ENCODE measurements at places on chromosomes 5 and 9. TPM values are rescaled to one million over a fixed set of nuclear protein-coding genes. Genes with fewer than 3 reads are reported as not detected.

GRCh38 chr5:130109152-130109551, 204.9 kb downstream of the CHSY3 start:
- no peaks in the 10 kb centered on the region for H3K27me3 ChIP-seq
- DNase-seq, result no peak
- H3K4me1 ChIP-seq, result no peaks in the 10 kb centered on the region
- no peak overlapping the region for H3K4me3 ChIP-seq
- H3K27ac ChIP-seq, result no peak overlapping the region
- no peaks in the 10 kb centered on the region for H3K36me3 ChIP-seq

- H3K4me3 ChIP-seq, result no peak overlapping the region
- no peaks in the 10 kb centered on the region for H3K4me1 ChIP-seq
- no peaks in the 10 kb centered on the region for H3K27me3 ChIP-seq
- no peak overlapping the region for H3K27ac ChIP-seq
- no peaks in the 10 kb centered on the region for H3K36me3 ChIP-seq
Observed at GRCh38 chr5:35672995-35673394, 55.3 kb downstream of the SPEF2 start.

DNA sequence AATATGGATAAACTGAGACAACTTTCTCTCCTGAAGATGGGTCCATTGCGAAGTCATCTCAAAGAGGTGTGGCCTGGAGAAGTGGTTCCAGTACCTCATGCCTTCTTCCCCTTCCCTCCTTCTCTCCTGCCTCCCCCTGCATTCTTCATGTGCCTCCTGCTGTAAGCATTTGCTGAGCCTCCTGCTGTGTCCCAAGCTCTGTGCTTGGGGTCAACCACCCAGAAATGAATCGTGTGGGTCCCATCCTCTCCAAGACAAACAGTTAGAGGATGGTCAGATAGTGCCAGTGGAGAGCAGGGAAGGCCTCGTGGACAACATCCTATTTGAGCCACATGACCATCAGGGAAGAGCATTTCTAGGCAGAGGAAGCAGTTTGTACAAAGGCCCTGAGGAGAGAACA, 53.5 kb downstream of the KCNIP1 start:
- DNase-seq, result no peak
- H3K4me1 ChIP-seq, result peaks cover 6% of the 10 kb centered on the region
- no peaks in the 10 kb centered on the region for H3K36me3 ChIP-seq
- H3K4me3 ChIP-seq, result no peak overlapping the region
- H3K27me3 ChIP-seq, result peaks cover 4% of the 10 kb centered on the region

- peaks cover 24% of the 10 kb centered on the region for H3K4me1 ChIP-seq
- no peak overlapping the region for H3K27ac ChIP-seq
- H3K36me3 ChIP-seq, result peaks cover 3% of the 10 kb centered on the region
- DNase-seq, result no peak
- H3K27me3 ChIP-seq, result no peaks in the 10 kb centered on the region
- H3K4me3 ChIP-seq, result no peak overlapping the region
Observed at GRCh38 chr5:177546258-177546741, 8.1 kb downstream of the FAM193B start.

- H3K27ac ChIP-seq, result no peak overlapping the region
- no peaks in the 10 kb centered on the region for H3K27me3 ChIP-seq
- no peak overlapping the region for H3K4me3 ChIP-seq
- H3K36me3 ChIP-seq, result peaks cover 18% of the 10 kb centered on the region
Observed at GRCh38 chr9:4857163-4857810, 64.5 kb downstream of the RCL1 start.

DNA sequence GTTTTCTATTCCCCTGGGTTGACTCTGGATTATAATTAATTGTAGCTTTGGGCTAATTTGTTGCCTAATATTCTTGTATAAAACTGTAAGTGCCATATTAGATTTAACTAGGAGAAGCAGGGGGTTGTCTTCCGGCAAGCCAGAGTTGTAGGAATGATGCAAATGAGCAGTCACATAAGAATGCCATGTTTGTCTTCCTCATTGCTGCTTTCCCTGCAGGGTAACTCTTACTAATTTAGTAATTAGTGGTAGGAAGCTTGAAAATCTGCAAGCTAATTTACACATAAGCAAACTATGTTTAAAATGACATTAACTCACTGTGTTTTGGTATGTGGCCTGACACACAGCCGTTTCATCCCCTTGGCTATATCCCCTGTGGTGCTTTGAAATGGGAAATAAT, 527.8 kb downstream of the KCTD16 start:
- no peak overlapping the region for H3K27ac ChIP-seq
- H3K4me1 ChIP-seq, result peaks cover 14% of the 10 kb centered on the region
- DNase-seq, result no peak
- no peaks in the 10 kb centered on the region for H3K27me3 ChIP-seq

- H3K27ac ChIP-seq, result peak within 1 kb of the TSS; percentile 84
- H3K27me3 ChIP-seq, result peaks cover 19% of the 10 kb centered on the region
Observed at GRCh38 chr5:139470821-139471300, at the start of gene SMIM33. Gene SMIM33, plus strand, starts transcription at chr5:139471004. Its CDS starts 118 bp downstream, at chr5:139471122.

DNA sequence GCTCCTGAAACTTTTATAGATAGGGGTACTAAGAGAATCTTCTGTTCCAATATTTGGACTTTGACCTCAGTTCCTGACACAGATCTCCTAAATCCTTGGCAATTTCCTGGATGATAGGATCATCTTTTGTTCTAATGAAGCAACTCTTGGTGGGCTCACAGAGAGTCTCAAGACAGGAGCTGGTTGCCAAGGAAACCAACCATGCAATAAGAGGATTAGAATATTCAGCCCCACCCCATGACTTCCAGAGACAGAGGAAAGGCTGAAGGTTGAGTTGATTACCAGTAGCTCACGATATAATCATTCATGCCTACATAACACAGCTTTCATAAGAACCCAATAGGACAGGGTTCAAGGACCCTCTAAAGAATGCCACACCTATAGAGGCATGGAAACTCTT, 2050.2 kb upstream of the CDH6 start:
- DNase-seq, result no peak
- no peak overlapping the region for H3K27ac ChIP-seq
- H3K4me1 ChIP-seq, result no peaks in the 10 kb centered on the region

DNA sequence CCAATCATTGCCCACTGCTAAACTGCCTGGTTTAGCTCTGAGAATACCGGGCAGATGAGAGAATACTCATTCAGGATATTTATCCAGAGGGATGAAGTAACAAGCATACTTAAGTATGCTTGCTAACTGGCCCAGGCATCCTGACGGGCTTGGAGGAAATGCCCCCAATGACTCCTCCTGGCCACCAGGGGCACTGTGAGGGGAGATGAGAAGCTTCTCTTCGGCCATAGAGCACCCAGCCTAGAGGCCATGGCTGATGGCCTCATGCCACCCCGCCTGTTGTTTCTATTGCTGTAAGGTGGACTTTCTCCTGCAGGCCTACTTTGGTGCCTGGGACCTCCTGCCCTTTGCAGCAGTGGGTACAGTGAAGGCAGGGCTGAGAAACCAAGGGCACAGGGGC, 134.5 kb upstream of the FSTL4 start:
- DNase-seq, result no peak
- H3K4me1 ChIP-seq, result peaks cover 10% of the 10 kb centered on the region
- H3K4me3 ChIP-seq, result no peak overlapping the region
- no peaks in the 10 kb centered on the region for H3K36me3 ChIP-seq
- no peak overlapping the region for H3K27ac ChIP-seq

GRCh38 chr9:136031741-136032730, 63.1 kb downstream of the NACC2 start:
- peaks cover 14% of the 10 kb centered on the region for H3K36me3 ChIP-seq
- no peak for DNase-seq
- H3K4me3 ChIP-seq, result no peak overlapping the region
- H3K4me1 ChIP-seq, result peaks cover 2% of the 10 kb centered on the region
- H3K27ac ChIP-seq, result peak overlapping the region; percentile 69

GRCh38 chr9:116058421-116058820, 95.2 kb upstream of the PAPPA start:
- no peak overlapping the region for H3K4me3 ChIP-seq
- DNase-seq, result no peak
- no peak overlapping the region for H3K27ac ChIP-seq
- peaks cover 3% of the 10 kb centered on the region for H3K27me3 ChIP-seq
- H3K4me1 ChIP-seq, result no peaks in the 10 kb centered on the region

DNA sequence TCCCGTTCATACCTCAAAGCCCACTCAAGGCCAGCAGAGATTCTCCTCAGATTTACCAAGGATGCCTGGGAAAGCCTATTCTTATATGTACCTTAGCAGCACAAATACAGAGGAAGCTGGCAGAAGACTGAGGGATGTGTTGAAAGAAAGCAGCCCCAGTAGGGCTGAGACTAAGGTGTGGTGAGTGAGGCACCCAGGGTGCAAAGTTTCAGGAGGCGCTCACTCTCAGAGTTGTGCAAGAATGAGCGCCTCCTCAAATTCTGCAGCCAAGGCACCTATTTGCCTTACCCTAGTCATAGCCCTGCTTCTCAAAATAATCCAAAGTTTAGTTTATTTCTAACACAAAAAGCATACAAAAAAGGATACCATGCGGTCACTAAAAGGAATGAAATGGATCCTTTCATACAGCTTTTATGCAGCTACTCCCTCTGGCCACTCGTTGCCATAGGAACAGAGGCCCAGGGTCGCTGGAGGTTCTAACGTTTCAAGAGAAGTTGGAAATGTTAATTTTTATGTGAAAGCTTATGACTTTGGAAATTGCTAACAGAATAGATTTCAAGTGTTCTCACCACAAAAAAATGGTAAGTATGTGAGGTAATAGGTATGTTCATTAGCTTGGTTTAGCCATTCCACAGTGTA, 79.7 kb upstream of the SMIM23 start:
- H3K4me1 ChIP-seq, result no peaks in the 10 kb centered on the region
- H3K4me3 ChIP-seq, result no peak overlapping the region
- peaks cover 6% of the 10 kb centered on the region for H3K27me3 ChIP-seq
- no peak for DNase-seq
- no peak overlapping the region for H3K27ac ChIP-seq
- no peaks in the 10 kb centered on the region for H3K36me3 ChIP-seq

DNA sequence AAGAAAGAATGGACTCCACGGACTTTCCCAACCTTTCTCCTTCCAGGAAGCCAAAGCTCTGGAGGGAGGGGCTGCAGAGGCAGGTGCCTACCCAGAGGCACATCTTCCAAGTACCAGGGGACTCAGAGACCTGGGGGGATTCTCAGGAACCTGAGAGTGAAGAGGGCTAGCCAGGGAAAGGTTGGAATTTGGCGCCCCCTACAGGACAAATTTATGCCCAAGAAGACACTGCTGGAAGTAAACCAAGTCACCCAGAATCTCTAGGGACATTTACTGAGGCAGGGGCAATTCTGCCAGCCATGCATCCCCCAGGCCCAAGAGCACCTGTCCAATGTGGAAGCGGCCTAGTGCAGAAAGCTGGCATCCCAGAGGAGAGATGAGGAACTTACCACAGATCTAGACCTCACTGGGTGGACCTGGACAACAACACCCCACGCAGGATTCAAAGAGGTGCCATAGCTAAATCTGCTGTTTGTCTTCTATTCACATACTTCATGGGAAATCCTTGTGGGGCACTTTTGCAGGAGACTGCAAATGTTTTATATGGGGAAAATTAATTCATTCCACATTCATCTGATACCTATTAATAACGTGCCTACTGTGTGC, 25.9 kb upstream of the IDNK start:
- no peak overlapping the region for H3K4me3 ChIP-seq
- H3K27ac ChIP-seq, result no peak overlapping the region
- no peaks in the 10 kb centered on the region for H3K36me3 ChIP-seq
- H3K27me3 ChIP-seq, result peaks cover 7% of the 10 kb centered on the region
- peak; percentile 36 for DNase-seq
- no peaks in the 10 kb centered on the region for H3K4me1 ChIP-seq

ANGPTL2 gene
- total RNA-seq, result 5.3 TPM

SLC36A3 gene
- not detected for total RNA-seq

MOCS2 gene
- total RNA-seq, result 26.2 TPM

SNCB gene
- not detected for total RNA-seq
